ENCODE measurements at places on chromosomes 3 and 15. TPM values are rescaled to one million over a fixed set of nuclear protein-coding genes. Genes with fewer than 3 reads are reported as not detected.

RHOV gene
- total RNA-seq, result 0.25 TPM

SERINC4 gene
- total RNA-seq, result not detected

C3orf49 gene
- total RNA-seq, result not detected

DNA sequence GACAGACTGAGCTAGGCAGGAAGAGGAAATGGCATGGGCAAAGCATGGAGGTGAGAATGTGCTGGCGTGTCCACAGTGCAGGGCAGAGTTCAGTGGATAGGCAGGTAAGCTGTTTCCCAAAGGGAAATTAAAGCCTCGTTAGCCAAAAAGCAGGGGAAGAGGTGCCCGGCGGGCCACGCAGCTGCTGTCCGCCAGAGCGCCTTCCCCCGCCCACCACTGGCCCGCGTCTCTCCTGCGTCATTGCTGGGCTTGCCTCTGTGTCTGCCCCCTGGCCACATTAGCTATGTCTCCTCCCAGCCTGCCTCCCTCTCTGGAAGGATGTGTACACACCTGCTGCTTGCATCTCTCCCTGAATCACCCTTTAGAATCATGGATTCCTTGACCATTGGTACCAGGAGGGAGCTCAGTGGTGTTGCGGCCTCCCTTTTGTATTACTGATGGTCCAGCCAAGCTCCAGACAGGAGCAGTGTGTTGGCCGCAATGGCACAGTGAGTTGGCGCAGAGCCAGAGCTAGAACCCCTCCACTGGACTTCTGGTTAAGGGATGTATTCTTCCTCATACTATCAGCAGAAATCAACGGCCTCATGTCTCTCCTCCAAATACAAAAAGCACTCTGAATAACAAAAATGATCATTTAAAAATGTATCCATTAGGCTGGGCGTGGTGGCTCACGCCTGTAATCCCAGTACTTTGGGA is 26.6 kb downstream of the SLC28A1 start:
- no peak for DNase-seq

TRPC1 gene
- total RNA-seq, result 1.5 TPM

- DNase-seq, result no peak
These were observed 51.8 kb downstream of the SLC12A8 start for GRCh38 chr3:125160606-125161371.

PYGO1 gene
- total RNA-seq, result not detected

WDR6 gene
- 198 TPM for total RNA-seq

DCBLD2 gene
- total RNA-seq, result 2.8 TPM

- no peak for DNase-seq
These were observed 35.1 kb downstream of the POC1A start for GRCh38 chr3:52119099-52119498.

CHRNA5 gene
- 0.62 TPM for total RNA-seq

CLDN16 gene
- not detected for total RNA-seq

GRCh38 chr3:98692787-98693473 is 70.2 kb upstream of the ST3GAL6 start:
- DNase-seq, result no peak

POPDC2 gene
- 6.0 TPM for total RNA-seq

SUCLG2 gene
- total RNA-seq, result 54.7 TPM

DNA sequence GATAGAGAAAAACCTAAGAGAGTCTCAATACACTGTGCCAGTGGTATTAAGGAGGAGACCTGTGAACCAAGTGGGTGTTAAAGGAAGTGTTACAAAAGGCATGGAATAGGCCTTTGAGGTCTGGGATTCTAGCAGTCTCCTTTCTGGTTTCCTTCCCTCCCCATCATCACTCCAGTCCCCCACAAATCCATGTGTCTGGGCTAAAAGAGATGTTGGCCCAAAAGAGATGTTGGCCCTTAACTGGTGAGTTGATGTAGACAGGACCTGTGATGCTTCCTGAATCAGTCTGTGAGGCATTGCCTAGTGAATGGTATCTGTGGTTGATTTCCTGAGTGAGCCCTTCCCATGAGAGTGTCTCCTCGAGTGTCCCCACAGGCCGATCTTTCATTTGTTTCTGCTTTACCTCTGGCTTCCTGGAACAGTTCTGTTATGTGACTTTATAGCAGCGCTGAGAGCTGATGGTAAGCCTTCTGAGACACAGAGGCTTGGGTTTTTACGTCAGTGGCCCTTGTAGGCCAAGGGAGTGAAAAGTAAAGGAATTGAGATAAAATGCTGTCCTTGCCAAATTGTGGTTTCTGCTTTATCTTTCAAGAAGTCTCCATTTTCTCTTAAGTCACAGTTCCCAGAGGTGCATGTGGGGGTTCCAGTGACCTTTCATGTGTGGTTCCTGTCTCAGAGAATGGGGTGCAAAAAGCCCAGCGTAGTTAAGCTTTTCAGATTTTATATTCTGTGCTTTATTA is 87.8 kb downstream of the KLHL25 start:
- DNase-seq, result peak; percentile 71

GRCh38 chr15:23823508-23823907 is 136.4 kb upstream of the NDN start:
- no peak for DNase-seq
